AG04449 (cell line): ENCODE measurements at places on chromosomes 4 and X.

DNA sequence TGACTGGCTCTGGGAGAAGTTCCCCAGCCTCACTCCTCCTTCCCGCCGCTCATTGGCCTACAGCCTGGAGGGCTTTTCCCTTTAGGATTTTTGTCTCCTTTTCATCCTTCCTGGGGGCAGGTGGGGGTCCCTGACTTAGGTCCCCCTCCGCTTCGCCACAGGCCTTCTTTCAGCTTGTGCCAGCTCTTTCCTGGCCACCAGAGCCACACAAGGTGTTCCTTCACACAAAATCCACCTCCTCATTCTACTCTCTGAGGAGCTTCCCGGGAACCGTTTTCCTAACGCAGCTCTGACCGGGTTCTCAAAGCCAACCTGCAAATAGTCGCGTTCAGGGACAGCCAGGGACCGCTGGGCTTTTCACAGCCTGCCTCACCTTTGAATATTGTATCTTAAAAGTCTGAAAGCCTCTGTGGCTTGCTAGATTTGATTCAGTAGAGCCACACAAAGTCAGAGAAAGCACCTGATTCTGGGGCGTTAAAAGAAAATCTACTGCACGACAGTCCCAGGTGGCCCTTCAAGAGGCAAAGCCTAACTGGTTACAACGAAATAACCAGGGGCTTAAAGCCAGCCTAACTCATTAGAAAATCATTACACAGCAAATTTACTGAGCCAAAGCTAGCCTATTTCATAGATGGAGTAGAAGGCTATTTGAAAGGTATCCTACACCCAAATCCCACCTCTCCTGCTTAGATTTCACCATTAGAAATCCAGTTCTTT, 731 bp upstream of the GPC3 start:
- no peak for DNase-seq

DNA sequence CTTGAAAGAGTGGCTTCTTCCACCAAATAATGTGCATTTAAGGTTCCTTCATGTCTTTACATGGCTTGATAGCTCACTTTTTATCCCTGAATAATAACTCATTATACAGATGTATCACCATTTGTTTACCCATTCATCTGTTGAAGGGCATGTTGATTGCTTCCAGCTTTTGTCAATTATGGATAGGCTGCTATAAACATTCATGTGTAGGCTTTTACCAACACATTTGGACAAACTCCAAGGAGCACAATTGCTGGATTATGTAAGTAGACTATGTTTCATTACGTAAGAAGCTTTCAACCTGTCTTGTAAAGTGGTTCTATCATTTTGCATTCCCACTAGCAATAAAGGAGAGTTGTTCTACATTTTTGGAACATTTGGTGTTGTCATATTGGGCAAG, 2637.0 kb downstream of the PCDH7 start:
- DNase-seq = no peak

GRCh38 chr4:71382900-71383560, 44.2 kb downstream of the SLC4A4 start:
- no peak for DNase-seq

- no peak for DNase-seq
These were observed at the start of gene NDP for GRCh38 chrX:43973249-43974099. TSS of gene NDP (minus strand) at chrX:43973390. CDS start at chrX:43958645, 14,745 bp downstream.

DNA sequence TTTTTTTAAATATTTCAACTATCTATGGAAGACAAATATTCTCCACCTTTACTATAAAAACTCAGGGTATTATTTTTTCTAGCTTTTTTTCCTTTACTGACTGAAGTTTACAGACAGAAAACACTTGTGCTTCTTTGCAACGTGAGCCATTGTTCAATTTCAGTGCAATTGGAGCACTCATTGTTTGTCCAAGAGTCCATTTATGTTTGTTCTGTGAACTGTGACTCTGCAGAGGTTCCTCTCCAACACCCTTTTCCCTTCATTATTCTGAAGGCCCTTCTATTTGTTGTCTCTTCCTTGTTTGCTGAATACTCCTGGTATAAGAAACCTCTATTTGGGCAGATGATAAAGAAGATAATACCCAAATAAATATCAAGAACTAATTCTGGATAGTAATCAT, 37.4 kb downstream of the DAPP1 start:
- no peak for DNase-seq
